ENCODE measurements at places on chromosomes 4 and X. TPM values are rescaled to one million over a fixed set of nuclear protein-coding genes. Genes with fewer than 3 reads are reported as not detected.

Gene GPR119
- polyA plus RNA-seq: not detected

Gene NRK
- polyA plus RNA-seq: not detected

Gene QRFPR
- not detected for polyA plus RNA-seq

Gene SLC10A6
- polyA plus RNA-seq: not detected

DNA sequence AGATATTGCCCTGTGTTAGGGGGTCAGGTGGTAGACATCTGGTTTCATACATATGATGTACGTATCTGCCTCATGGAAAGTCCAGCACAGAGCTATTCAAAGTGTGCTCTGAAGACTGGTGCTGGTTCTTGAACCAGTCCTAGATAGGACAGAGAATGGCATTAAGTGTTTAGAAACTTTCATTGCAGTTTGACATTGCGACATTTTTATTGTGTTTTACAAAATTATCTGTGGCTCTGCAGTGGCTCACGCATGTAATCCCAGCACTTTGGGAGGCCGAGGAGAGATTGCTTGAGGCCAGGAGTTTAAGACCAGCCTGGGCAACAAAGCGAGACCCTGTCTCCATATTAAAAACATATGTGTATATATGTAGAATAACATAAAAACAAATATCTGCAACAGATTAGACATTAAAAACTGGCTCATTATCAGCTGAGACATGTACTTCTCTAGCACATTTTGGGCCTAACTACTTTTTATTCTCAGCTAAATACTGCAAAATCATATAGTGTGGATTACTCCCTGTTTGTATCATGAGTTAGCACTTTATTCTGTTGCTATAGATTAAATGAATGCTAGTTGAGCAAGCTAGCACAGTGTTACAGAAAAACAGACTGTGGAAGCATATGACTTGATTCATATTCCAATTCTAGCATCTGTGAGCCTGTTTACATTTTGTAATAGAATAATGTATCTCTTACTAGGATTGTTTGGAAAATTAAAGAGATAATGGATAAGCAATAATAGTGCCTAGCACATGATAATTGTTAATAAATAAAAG, 57.1 kb downstream of the USP9X start:
- no peak overlapping the region for H3K4me3 ChIP-seq
- peaks cover 43% of the 10 kb centered on the region for H3K36me3 ChIP-seq
- no peak overlapping the region for H3K27ac ChIP-seq
- H3K27me3 ChIP-seq: no peaks in the 10 kb centered on the region
- no peak for DNase-seq
- no peaks in the 10 kb centered on the region for H3K4me1 ChIP-seq

DNA sequence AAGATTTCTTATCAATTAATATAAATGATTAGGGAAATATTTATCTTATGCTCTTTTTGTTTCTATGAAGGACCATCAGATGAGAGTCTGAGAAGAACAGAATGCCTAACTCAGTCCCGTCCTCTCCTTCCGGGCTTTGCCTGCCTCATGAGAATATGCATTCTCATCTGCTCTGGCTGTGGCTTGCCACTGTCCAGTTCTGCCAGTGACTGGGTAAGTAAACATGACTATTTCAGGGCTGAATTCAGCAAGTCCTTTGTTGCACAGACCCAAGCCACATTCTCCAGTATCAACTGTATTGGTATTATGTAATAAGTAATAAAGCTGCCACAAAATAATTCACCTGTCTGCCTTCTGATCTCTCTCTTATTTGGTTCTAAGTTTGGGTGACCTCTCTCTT, 110.7 kb downstream of the WDFY3 start:
- no peaks in the 10 kb centered on the region for H3K36me3 ChIP-seq
- no peak for DNase-seq
- H3K4me3 ChIP-seq: no peak overlapping the region

DNA sequence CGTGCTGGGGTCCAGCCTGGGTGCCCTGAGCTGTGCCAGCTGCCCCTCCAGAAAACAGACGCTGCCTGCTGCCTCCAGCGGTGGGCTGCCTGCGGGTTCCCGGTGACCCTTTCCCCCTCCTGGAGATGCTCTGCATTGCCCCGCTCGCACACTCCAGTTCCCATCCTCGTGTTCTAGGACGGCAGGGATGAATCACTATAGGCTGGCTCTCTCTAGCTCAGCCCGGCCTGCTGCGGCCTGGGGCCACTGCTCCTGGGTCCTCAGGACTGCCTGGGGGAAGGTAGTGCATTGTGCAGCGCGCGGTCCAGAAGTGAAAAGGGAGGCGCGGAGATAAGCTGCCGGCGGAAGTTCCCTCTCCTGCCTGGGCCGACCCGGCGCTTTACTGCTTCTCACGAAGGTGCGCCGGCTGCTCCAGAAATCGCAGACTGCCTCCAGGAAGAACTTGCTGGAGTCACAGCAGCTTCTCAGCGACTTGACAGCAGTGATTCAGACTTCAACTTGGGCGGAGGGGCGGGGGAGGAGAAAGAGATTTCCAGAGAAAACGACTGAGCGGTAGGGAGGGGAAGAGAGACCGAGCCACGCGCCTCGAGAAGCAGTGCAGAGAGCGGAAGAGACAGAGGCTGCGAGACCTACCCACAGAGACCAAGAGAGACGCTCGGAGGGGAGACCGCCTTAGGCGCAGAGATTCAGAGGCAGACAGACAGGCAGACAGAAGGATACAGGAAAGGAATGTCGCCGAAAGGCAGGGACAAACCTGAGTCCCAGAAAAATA, 6.7 kb upstream of the MSX1 start:
- peaks cover 4% of the 10 kb centered on the region for H3K4me1 ChIP-seq
- no peak for DNase-seq
- H3K27ac ChIP-seq: no peak overlapping the region
- H3K36me3 ChIP-seq: no peaks in the 10 kb centered on the region
- peak overlapping the region; percentile 43 for H3K4me3 ChIP-seq

- no peaks in the 10 kb centered on the region for H3K27me3 ChIP-seq
- no peaks in the 10 kb centered on the region for H3K36me3 ChIP-seq
- no peak overlapping the region for H3K4me3 ChIP-seq
- no peak overlapping the region for H3K27ac ChIP-seq
- no peak for DNase-seq
Measured at GRCh38 chrX:39504850-39505259, 592.9 kb downstream of the BCOR start.

DNA sequence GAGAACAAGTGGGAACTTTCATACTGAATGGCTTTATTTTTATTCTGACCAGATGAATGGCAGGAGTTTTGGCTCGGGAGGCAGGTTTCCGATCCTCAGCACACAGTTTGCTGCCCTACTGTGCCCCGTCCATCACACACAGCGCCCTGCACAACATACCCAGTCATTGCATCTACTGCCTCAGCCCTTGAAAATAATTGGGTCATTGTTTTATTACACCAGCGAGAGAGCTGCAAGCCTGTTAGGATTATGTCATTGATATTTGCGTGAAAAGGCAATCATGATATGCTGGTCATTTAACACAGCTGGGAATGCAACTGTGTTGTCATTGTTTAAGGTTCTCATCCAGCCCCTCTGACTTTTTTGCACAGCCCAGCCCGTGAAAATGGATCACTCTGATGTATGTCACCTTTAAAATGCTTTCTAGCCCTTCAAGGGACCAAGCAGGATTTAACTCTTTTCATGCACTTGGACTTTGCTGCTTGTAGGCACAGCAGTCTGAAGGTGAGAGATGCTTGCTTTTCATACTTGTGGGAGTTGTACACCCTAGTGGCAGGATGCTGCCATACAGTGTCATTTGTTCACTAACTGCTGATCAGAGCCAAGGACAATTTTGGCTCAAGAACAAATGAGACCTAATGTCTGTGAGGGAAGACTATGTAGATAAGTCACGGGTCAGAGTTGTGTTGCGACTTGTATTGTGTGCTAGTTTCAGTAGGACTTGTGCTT, 62.3 kb downstream of the RTL9 start:
- H3K4me3 ChIP-seq: no peak overlapping the region
- no peak overlapping the region for H3K27ac ChIP-seq
- H3K4me1 ChIP-seq: no peaks in the 10 kb centered on the region
- no peaks in the 10 kb centered on the region for H3K36me3 ChIP-seq
- DNase-seq: no peak
- no peaks in the 10 kb centered on the region for H3K27me3 ChIP-seq
